ENCODE measurements at places on chromosomes 4 and X. TPM values are rescaled to one million over a fixed set of nuclear protein-coding genes. Genes with fewer than 3 reads are reported as not detected.

DNA sequence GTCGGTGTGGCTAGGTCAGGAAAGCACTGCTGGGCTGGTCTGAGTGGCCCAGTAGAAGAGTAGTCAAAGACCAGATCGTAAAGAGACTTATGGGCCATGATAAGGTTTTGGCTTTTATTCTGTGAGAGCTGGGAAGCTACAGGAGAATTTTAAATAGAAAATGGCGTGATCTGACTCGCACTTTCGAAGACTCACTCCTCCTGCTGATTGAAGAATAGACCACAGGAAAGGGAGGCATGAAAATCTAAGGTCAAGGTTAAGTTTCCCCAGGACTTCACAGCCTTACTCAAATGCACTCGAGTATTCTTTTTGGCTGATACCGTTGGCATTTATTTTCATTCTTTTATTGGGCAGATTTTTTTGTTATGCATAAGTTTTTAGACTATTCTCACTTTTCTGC, 231.4 kb upstream of the ANKRD50 start:
- DNase-seq: no peak

The LRP2BP gene
- 2.8 TPM for total RNA-seq

DNA sequence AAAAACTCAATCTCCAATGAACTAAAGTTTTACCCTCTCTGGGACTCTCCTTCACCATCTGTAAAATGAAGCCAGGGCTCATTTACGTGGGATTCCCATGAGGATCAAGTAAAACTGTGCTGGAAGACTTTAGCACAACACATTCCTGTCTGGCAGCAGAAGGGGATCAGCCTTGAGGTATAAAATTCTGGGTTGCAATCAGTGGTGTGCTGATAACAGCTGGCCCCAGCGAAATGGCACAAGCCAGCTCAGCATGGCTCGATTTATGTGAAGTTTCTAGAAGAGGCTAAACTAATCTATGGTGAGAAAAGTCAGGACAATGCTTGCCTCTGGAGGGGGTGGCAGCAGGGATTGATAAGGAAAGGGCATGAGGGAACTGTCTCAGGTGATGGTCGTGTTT, 28.4 kb downstream of the ZNF630 start:
- DNase-seq: no peak

DNA sequence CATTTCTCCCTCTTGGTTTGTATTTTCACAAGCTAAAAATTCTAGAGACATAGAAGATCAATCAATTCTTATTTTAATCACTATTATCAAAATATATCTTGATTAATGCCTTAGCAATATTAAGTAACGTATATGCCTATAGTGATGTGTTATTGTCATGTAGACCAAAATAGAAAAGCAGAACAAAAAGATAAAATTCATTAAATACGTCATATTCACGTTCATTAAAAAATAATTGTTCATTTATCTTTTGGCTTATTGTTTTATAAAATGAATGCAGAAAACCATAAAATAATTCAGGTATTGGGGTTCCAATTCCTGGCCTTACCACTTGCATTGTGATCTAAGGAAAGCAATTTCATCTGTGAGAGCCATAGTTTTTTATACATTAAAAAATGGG, 72.2 kb downstream of the AMELX start:
- no peak for DNase-seq
